Stimulated activated CD4-positive, alpha-beta T cell treated with anti-CD3 and anti-CD28 coated beads, Interleukin-12 subunit alpha, Interleukin-12 subunit beta, amount 100 ng/mL, for 4 hours (primary cell): ENCODE measurements at places on chromosomes 2 and 18.

GRCh38 chr2:156763174-156763573 lies 327.0 kb downstream of the GPD2 start:
- DNase-seq: no peak

DNA sequence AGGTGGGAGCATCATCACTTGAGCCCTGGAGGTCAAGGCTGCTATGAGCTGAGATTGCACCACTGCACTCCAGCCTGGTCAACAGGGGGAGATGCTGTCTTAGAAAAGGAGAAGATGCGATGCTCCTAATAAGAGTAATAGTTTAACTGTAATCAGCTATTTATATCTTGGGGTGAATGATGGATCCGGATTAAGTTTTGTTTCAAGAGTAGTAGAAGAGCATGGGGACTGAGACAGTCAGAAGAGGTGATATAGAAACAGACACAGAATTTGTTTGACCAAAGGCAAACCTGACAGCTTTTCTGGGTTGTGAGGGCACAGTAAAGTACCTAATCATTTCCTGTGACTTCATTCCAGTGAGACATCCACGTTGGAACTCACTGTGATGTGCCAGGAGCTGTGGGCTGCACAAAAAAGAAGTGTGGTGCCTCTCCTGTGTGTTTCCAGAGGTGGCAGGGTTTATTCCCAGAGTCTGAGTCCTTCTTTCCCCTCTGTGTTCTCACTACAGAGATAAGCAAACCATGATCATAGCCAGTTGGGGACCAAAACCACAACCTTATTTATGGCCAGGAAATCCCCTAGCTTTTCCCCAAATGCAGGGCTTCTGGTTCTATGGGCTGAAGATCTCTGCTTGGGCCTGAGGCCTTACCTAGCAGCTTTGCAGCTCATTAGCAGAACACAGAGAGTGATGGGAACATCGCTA lies 113.7 kb downstream of the XRCC5 start:
- DNase-seq: no peak

- DNase-seq: no peak
These were observed 96.9 kb downstream of the TPO start for GRCh38 chr2:1510176-1510575.

GRCh38 chr2:10811517-10811916 lies 1.1 kb downstream of the PDIA6 start:
- DNase-seq: no peak

GRCh38 chr2:33258387-33258786 lies 218.1 kb upstream of the RASGRP3 start:
- DNase-seq: no peak

DNA sequence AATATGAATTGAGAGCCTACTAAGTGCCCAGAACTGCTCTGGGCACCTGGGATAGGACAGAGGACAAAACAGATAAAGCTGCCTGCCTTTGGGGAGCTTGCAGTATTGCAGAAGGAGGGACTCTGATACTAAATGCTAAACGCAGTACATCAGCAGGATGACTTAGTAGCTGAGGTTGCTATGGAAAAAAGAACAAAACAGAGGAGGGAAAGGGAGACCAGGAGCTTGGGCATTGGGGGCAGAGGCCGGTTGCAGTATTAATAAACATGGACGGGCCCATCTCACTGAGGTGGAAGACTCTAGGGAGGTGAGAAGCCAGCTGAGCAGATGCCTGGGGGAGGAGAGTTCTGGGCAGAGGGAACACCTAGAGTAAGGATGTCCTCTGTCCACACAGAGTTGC lies 66.1 kb upstream of the SP3 start:
- DNase-seq: no peak

DNA sequence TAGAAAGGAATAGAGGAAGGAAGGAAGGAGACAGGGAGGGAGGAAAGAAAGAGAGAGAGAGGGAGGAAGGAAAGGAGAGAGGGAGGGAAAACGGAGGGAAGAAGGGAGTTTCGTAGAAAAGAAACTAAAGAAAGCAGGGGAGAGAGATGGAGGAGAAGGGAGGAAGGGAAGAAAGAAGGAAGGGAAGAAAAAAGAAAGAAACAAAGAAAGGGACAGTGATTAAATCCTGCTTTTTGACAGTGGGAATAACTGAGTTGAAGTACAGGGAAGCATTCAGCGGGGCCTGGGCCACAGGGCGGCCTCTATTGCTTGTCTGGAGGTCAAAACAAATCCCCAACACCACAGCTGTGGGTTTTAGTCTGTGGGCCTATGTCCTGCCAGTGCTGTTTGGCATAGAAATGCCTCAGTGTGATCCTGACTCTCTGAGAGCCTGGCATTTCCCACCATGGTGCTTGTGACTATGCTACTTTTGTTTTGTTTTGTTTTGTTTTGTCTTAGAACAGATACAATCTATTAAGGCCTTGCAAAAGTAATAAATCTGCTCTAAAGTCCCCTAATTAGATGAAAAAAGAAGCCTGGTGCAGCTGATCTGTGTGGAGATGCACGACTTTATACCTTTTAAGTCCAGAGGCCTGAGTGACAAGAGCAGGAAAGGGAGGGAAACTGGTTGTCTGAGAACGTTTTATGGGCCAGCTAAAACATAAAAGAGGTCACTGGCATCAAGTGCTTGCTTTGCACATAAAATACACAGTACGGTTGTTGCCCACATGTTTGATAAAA lies 40.0 kb downstream of the IL1RL2 start:
- no peak for DNase-seq

DNA sequence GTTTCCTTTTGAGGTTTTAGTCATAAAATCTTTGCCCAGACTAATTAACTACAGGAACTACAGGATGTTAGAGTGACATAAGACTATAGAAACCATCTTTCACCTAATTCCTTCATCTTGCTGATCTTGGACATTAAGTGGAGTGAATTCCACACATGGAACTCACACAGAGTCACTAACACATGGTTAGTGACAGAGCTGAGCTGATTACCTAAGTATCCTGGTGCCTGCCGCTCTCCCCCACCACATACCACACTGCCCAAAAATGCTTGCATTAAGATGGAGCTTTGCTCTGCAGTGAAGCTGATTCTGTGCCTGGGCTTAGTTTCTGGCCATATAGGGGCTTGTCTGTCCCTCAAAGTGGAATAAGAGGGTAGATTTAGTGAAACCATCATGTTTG lies 332.9 kb upstream of the NT5C1B start:
- DNase-seq: no peak

DNA sequence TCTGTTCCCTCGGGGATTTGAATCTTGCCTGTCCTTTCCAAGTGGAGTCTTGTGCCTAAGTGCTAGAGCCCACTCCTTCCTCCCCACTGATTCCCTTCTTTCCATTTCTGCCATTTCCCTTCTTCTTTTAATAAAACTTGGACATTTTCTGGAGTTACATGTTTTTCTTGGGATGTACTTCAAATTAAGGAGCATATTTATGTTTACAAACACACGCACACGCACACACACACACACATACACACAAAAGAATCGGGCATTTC lies 154.2 kb downstream of the TGIF1 start:
- DNase-seq: no peak

DNA sequence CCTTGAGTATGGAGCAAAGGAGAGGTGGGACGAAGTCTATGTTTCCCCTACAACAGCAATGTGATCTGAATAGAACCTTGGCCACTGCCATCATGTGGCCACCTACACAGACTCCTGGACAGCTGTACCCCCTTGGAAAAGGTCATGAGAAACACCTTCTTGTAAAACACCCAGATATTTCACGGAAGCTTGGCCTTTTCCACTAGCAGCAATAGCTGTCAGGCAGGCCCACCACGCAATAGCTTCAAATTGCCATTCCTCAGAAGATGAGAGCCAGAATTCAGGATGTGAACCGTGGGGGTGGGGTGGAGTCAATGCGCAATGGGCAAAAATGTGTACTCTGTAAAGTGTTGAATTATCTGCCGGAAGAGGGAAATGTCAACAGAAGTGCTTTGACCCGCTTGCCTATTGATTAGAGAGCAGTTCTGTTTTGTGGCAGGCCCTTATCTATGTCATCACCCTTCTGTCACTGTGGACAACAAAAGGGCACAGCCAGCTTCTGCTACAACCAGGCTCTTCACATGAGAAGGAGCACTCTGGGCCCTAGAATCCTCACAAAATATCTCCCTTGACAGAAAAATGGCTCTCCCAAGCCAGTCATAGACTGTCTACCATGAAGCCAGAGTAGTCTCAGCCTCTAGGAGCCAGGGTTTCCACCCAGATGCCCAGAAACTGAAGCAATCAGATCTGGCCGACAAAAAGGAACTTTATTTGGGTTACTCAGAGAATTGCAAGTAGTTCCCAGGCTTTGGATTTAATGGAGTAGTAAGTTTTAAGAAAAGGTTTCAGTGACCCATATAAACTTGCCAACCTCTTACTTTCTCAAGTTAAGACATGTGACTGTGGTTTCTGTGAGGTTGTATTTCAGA lies 9.5 kb downstream of the INPP1 start:
- DNase-seq: no peak

- no peak for DNase-seq
These were observed 331.6 kb downstream of the KCNS3 start for GRCh38 chr2:18209934-18210639.

- DNase-seq: no peak
These were observed 19.0 kb upstream of the SERTAD2 start for GRCh38 chr2:64672708-64673107.

- DNase-seq: no peak
These were observed 23.5 kb upstream of the BZW1 start for GRCh38 chr2:200788121-200788718.

- no peak for DNase-seq
These were observed 31.5 kb downstream of the FAP start for GRCh38 chr2:162211732-162212131.

GRCh38 chr2:149725234-149725633 lies 137.7 kb upstream of the MMADHC start:
- no peak for DNase-seq

GRCh38 chr2:54947136-54947535 lies 103.1 kb downstream of the RTN4 start:
- DNase-seq: no peak

DNA sequence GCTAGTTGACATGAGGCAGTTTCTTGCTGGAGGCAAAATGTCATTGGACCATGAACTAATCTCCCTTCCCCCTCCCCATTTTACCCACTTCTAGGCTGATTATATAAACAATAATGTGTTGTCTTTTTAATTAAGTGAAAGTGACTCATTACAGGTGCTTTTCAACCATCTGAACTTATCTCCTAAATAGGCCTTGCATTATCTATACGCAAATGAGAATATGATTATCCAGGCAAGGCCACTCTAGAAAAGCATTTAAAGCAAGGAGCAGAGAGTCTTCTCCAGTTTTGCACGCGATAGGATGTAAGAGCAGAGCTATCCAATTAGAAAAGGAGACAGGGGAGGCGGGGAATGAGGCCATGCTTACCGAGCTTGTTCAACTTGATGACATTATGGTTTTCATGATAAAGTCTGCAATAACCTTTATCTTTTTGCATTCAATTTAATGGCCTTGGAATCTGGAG lies 286.1 kb upstream of the SIX3 start:
- DNase-seq: no peak

GRCh38 chr2:37459095-37459981 lies 114.9 kb downstream of the QPCT start:
- no peak for DNase-seq

DNA sequence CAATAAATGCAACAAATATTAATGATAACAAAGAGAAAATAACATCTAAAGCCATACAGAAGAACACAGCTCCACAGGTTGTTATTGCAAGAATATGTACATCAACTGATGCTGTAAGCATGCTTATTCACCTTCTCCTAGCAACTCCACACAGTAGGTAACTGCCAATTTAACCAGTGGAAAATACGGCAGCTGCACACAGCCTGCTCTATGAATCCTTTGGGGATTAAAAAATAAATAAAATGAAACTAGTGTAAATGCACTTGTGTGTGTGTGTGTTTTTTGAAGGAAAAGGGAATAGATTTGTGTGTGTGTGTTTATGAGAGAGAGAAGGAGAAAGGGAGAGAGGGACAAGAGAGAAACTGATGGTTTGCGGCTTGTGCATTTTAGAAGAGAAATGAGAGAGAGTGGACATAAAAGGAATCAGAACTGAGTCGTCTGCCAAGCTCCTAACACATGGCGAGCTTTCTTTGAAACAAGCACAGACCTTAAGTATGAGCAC lies 96.2 kb upstream of the PDE1A start:
- DNase-seq: no peak

DNA sequence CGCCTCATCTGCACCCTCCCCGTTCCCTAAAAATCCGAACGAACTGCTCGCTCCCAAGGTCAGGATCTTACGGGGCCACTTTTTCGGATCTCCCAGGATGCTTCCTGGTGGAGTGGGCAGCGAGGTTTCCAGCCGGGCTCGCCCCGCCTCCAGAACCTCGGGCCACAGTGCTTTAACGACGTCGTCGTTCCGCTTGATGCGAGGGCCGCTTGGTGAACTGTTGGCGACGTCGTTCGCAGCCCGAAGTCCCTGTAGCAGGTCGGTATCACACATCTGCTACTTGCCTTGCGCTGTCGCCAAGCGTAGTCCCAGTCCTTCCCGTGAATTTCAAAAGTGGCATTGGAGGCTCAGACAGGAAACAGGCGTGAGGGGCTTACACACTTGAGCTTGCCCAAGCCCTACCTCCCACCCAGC lies 15.3 kb downstream of the EVX2 start:
- no peak for DNase-seq

- DNase-seq: no peak
These were observed 136.1 kb downstream of the SH3BP4 start for GRCh38 chr2:235087832-235088495.

DNA sequence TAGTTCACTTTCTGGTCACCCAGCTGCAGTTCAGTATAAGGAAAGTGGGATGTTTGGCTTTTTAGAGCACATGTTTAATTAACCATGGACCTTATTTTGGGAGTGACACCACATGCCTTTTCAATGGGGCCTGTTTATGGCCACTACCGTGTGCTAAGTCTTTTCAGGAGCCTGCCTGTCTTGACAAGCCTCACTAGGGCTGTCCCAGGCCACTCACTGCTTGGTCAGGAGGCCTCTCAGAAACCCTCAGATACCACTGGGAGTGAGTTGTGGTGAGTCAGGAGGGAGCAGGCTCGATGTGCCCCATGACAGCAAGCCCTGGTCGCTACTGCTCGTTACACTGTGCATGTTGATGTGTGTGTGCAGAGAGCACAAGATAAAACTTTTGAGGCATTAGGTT lies 123.0 kb downstream of the MAP4K4 start:
- no peak for DNase-seq

GRCh38 chr2:231386446-231386845 lies 9.1 kb upstream of the B3GNT7 start:
- no peak for DNase-seq

DNA sequence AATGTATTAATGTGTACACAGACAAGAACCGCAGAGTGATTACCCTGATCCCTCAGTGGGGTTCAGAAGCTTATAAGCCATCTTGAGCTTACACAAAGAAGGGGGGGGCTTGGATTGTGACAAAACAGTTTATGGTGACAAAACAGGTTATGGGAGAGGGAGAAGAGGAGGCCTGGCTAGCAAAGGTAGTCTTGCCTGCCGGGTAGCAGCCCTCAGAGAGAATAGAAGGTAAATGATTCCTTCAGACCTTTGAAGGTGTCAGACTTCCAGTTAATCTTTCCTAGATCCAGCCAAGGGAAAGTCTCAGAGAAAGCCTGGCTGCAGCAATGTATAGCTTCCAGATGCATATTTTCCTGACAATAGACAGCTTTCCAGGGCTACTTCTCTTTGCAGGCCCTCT lies 44.6 kb upstream of the RAPH1 start:
- no peak for DNase-seq
